Astrocyte of the cerebellum (primary cell): ENCODE measurements at places on chromosomes 13 and 19.

- DNase-seq = no peak
Observed at GRCh38 chr19:39139305-39139874, 13.8 kb downstream of the PAK4 start.

DNA sequence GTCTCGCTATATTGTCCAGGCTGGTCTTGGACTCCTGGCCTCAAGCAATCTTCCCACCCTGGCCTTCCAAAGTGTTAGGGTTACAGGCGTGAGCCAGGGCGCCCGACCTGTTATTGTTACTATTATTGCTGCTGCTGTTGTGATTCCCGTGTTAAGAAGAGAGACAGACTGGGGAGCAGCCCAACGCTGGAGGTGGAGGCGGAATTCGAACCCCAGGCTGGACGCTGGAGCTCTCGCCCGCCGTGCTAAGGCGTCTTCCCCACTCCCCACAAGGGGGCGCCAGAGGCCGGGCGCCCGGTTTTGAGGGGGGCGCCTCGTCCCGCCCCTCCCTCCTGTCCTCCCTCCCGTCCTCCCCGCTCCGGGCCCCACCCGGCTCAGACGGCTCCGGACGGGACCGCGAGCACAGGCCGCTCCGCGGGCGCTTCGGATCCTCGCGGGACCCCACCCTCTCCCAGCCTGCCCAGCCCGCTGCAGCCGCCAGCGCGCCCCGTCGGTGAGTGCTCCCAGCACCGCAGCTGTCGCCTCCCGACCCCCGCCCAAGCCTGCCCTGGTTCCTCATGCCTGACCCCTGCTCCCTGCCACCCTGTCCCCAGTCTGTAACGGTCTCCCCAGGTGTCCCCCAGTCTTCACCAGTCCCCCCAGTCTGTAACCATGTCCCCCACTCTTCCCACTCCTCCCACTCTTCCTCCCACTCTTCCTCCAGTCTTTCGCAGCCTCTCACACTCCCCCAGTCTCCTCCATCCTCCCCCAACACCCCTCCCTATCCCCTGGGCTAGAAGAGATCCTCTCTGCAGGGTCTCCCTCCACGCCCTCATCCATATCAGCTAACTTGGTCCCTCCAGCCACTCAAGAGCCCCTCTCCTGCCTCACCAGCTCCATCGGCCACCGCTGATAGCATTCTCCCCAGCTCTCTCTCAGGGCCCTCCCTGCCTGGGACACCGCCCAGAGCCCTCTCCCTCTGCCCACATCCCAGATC is at the start of gene EHD2:
Gene EHD2 (plus strand): TSS at position 377 of the 976 bp plus-strand sequence. CDS start 3,191 bp downstream, outside the sequence.
- DNase-seq = no peak

DNA sequence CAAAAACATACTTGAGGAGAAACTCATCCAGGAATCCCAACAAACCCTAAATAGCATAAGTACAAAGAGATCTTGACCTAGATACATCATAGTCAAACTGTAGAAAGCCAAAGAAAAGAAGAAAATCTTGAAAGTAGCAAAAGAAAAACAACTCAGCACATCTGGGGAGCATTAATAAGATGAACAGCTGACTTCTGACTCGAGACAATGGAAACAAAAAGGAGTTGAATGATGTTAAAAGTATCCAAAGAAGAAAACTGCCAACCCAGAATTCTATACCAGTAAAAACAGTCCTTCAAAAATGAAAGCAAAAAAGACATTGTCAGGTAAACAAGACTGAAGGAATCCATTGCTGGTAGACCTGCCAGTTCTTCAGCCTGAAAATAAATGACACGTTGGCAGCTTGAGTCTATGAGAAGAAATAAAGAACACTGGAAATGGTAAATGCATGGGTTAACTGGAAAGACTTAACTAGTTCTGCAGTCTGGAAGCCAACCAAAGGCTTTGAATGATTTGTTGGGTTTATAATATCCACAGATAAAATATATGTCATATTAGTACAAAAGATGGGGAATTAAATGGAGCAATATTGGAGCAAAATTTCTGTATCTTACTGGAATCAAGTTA is 46.8 kb downstream of the TSSK6 start:
- no peak for DNase-seq

DNA sequence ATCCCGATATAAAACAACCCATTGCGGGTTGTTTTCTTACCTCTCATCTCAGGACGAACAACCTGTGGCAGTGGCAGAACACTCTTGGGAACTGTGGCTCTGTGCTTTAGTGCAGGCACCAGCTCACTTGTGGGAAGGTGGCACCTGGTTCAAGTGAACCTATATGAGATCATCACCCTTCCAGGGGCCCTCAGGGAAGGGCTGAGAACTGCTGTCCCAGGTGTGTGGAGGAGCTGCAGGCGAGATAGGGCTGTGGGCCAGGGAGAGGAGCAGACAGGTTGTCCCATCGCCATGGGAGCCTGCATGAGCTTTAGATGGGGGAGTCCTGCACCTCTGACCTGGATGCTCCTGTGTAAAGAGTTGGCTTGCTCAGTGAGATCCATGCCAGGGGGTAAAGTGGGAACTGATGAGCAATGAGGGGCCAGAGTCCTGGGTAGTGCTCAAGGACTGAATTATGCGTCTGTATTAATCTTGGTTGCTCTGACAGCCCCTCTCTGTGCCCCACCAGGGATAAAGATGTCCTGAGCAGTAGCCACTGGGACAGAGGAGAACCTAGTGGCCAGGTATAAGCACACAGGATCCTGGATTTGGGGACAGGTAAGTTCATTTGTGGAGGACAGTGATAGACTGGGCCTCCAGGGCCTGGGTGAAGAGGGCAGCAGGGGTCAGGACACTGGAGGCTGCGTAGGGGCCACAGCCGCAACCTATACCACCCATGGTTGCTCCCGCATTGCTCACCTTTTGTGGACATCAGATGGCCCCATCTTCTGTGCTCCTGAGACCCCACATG is 8.7 kb downstream of the CEACAM4 start:
- no peak for DNase-seq

DNA sequence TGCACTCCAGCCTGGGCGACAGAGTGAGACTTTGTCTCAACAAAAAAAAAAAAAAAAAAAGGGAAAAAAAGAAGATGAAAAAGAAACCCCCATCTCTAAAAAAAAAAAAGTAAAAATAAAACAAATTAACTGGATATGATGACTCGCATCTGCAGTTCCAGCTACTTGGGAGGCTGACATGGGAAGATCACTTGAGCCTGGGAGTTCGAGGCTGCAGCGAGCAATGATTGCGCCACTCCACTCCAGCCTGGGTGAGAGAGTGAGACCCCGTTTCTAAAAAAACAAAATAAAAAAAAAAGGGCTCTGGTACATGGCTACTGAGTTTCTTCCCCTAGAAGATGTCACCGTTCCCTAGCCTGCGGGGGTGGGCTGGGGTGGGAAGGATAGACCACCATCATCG is 2.4 kb upstream of the CATSPERG start:
- DNase-seq = no peak

- DNase-seq = no peak
Observed at GRCh38 chr13:97574926-97575325, 141.0 kb downstream of the RAP2A start.

DNA sequence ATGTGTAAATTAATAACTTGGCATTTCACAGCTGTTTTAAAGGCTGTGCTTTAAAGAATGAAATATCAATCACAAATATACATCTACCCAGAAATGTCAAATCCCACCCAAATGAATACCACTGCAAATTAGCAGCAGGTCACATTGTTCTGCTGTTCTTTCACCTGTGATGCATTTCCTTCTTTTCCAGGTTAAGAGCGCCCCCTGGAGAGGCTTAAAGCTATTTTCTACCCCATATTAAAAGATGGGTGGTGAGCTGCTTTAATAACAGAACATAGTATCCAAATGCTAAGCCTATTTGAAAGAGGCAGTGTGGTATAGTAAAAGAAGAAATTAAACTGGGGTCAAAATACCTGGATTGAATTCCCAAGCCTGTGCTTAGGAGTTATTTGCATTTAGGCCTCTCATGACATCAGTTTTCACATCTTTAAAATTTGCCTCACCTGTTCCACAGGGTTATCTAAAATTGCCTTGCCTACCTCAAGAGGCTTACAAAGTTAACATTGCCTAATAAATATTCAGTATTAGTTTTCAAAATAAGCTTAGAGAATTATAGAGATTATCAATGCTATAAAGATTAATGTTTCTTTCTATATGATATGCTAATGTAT is 396.9 kb upstream of the SLITRK5 start:
- DNase-seq = peak; percentile 49

DNA sequence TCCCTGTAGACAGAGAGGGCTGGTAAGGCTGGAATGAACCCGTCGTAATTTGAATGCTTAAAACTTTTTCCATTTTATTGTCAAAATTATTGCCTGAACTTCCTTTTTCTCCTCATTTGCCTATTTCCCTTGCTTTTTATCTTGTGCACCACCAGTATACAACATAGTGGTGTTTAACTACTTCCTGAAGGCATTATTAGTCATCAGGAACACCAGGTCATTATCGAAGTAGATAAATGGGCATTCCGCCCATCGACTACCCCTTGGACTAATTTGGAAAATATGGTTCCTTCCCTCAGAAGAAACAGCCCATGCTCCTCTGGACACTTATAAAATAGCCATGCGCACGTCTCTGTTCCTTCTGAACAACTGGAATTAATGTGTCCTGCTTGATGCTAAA is 232.1 kb downstream of the TM9SF2 start:
- no peak for DNase-seq

DNA sequence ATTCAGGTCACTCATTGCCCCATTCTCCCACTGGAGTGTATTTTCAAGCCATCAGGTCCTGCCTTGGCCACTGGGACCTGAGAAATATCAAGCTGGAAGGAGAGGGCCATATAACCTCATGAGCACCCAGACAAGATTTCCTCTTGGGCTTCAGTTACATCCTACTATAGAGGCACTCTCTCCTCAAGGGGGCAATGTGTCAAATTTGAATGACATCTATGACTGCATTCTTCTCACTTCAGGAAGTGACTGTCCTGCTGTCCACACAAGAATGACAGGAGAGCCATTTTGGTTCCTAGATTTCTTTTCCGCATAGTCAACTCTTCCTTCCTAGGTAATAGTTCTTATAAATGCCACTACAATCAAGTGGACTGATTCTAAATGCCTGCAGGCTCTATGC is 416.2 kb downstream of the DIAPH3 start:
- no peak for DNase-seq

GRCh38 chr13:38902551-38902950 is 88.1 kb downstream of the STOML3 start:
- no peak for DNase-seq

DNA sequence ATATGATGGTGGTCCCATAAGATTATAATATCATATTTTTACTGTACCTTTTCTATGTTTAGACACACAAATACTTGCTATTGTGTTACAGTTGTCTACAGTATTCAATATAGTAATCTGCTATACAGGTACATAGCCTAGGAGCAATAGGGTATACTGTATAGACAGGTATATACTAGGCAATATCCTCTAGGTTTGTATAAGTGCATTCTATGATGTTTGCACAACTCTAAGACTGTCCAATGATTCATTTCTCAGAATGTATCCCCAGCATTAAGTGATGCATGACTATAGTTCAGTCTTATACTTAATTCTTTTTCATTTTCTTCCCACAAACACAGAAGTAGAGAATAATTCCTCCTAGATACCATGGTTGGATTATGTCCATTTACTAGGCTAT is 383.3 kb downstream of the DACH1 start:
- no peak for DNase-seq

DNA sequence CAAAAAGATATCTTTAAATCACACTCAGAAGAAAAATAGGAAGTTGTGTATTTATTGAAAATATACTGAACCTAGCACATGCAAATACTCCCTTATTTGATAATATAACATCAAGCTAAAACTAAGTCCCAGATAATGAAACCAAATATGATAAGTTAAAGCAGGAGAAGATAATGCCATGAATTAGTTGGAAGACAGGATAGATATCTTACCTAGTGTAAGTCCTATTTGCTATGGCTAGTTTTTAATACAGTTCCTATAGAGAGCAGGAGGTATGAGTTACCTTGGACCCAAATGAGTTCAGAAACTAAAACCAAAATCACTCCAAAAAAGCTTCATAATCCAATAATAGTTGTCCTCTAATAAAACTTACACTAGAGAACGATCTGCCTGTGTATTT is 1407.1 kb upstream of the MIR17HG start:
- DNase-seq = no peak
